NCI-H1417 treated with DMSO at 0.1 percent for 48 hours (cell line): ENCODE measurements at places on chromosomes 5 and 9.

DNA sequence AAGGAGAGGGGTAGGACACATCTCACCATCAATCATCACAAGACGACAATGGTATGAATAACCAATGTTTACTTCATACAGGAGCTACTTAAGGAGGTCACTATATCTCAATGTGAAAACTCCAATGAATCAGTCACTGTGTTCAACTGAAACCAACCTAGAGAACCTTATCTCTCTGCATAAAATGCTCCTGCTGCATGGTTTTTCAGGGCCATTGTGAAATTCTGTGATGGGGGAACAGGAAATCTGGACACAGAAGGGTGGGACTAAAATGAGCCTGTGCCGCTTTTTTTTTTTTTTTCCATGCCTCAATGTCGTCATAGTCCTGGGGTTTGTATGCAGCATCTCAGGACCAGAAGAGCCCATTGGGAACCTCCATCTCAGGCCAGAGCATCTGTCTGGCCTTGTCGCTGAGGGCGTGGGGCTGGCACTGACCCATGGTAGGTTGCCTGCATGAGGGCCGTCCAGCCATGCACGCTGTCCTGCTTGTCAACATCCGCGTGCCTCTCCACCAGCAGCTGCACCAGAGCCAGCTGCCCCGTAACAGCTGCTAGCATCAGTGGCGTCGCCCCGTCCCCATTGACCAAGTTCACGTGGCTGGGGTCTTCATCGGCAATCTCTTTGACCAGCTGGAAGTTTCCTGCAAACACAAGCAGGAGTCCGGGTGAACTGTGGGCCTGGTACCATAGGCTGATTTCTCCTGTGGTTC lies 12.7 kb downstream of the ANKS6 start:
- no peak for DNase-seq

DNA sequence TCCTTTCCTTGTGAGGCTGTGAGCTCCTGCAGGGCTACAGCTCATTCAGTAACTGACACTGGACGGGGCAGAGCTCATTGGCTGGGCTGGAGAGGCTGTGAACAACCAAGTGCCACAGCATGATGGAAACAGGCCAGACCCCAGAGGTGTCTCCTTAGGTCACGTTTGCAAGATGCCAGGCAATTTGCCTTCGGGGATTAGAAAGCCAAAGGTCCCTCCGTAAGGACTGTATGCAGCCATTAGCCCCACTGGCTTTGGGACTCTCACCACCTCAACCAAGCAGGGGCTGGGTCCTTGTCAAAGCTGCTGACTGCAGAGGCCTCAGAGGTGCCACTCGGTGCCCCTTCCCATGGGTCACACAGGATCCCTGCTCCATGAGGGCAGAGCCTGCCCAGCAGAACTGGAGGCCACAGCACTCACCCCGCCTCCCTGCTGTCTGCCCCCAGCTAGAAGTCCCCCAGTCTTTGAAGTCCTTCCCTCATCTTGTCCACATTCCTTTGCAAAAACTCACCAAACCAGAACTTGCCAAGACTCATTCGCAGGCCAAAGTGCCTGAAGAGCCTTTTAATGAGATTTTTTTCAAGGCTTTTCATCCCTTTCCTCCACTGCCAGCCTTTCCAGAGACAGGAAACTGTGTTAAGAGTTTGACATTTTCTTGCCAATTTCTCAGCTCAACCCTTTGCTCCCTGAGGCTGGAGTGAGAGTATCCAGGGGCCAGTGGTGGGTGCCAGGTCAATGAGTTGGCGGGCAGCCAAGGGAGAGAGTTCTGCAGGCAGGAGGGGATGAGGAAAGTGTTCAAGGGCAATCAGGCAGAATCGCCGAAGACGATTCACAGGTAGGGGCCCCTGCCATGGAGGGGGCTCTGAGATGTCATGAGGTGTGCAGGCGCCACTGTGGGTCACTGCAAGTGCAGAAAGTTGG lies 39.7 kb upstream of the SLC25A51 start:
- DNase-seq, result no peak

DNA sequence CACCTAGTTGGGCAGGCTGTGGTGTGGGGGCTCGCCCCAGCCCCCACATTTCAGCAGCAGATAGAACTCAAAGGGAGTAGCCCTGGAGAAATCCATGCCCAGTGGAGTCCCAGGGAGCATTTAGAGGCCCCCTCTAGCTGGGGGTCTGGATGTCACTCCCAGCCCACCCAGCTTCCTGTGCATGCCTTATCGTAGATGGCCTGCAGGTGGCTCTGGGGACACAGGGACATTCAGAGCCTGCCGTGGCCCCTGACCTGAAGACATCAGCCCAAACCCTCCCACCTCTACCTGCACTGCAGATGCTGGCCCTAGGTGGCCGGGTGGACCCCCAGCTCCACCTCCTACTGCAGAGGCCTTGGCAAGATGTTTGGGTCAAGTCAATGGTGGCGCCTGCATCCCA lies 49.0 kb upstream of the LMX1B start:
- DNase-seq, result no peak

DNA sequence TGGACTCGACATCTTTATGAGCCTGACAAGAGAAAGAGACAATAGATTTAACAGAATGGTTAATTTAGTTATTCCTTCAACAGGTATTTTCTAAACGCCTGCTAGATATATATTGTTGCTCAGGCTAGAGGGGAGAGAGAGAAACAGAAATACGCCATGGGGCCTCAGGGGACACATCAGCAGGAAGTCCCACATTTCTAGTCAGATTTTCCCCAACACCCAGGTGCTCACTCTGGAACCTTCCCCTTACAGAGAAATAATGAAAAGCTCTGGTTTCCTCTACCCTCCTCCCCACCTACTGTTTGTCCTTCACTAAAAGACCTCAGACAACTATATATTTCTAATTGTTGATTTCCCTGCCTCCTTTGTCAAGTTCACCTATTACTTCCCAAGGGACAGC lies 130.3 kb upstream of the TBC1D2 start:
- DNase-seq, result no peak

DNA sequence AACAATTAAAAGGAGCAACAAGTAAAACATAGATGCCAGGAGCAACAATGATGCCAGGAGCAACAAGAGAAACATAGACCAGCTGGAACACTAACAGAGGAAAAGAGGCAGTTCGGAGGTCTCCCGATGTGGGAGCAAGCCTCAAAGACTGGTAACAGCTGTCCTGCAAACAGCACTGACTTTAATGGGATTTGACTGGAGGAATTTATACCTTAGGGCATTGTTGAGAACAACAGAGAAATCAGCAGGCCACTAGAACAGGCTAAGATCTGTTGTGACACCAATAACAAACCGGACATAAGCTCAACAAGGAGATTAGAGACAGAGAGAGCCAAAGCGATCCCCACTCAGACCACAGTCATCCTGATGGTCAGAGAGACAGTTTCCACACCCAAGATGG lies 11.8 kb upstream of the SYK start:
- DNase-seq, result no peak

DNA sequence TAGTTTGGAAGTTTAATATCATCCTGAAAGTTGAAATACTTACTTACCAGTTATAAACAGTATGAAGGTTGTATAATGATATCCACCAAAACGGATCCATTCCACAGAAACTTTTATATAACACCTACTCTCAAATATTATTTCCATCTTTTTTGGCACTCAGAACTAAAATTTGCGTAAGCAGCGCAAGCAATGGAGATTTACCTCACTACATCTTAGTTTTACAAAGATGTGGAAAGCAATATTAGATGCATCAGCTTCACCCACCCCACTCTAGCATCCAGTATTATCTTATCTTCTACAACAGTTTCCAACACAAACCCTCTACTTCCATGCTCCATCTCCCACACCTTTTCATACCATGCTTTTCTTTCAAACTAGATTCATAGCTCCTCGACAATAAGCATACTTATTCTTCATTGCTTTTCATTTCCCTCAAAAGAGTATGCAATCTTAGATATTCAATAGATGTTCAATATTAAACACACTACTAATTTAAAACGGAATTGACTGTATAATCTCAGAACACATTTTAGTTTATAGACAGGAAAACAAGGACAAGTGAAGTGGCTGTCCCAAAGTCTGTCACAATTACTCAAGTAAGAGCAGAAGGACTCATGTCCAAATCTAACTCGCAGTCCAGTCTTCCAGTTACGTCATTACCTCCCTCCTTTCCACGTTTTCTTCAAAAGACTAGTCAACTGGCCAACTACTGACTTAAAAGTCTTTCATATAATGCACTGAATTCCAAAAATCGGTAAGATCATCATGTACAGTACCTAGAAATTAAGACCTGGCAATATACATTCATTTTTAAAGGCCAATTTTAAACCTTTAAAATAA lies 2.2 kb downstream of the PPP2CA start:
- no peak for DNase-seq

- DNase-seq, result no peak
Measured at GRCh38 chr9:38336341-38336740, 56.2 kb upstream of the ALDH1B1 start.

GRCh38 chr9:113148372-113148705 lies 2.5 kb upstream of the SLC31A2 start:
- no peak for DNase-seq

GRCh38 chr5:179180061-179180610 lies 120.0 kb downstream of the ZNF354C start:
- DNase-seq, result no peak

- DNase-seq, result no peak
Measured at GRCh38 chr5:133336121-133336968, 276.0 kb downstream of the FSTL4 start.

GRCh38 chr9:92294297-92294676 lies 790 bp upstream of the IARS1 start:
- peak; percentile 1 for DNase-seq

DNA sequence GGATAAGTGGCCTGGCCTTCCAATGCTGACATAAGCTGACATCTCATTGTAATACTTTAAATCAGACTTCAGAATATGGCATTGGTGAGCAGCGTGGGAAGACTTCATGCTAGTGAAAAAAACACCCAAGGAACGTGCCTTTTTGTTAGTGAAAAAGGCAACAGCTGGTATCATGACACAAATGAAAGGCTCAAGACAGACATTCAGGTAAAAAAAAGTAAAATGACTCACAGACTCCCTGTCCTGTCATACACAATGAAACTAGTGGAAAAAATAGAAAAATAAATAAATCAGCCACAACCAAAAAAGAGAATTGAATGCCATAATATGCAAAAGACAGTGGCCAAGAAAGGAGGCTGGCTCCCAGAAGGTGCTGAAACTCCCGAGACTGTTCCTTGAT lies 24.4 kb upstream of the PPP1R2B start:
- no peak for DNase-seq

- no peak for DNase-seq
Measured at GRCh38 chr5:180618829-180619562, 27.7 kb upstream of the SCGB3A1 start.

DNA sequence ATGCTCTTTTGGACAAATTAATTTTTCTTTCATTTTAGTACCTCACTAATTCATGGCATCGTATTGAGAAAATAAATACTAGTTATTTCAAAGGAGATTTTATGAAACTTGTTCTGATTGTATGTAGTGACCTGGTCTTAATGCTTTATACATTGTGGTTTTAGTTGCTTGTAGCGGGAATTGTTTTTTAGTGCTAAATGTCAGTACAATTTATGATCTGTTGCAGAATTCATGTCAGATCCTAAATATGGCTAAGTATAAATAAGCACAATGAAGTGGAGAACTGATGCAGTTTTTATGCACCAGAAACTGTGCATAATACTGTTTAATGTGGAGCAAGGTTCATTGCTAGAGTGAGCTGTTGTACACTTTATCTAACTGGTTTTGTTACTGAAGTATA lies 308.8 kb downstream of the PJA2 start:
- DNase-seq, result no peak

DNA sequence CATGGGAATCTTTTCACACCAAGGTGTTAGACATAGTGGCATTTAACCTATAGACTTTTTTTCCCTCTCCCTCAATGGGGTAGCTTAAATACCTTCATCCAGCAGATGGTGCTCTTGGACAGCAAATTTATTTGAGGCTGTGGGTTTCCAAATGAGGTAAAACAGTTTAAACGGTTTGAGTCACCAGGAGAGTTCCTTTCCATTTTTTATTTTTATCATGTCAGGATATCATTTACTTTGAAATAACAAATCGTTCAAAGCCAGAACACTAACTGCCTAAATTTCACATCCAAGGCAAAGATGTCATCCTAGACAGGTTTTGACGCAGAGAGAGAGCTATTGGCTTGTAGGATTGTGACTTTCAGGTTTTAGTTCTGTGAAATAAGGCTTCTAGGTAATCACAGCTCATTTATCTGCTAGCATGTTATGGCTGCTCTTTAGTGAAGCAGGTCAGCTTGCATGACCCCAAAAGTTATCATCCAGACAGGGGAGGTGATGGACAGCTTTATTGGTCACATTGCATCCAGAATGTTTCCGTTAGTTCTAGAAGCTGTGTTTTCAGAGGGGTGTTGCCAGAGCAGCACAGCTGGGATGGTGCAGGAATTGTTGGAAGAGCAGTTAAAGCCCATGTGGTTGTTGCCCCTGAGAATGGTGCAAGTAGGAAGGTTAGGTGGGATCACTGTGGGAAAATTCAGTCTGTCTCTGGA lies 69.8 kb downstream of the KDM4C start:
- peak; percentile 11 for DNase-seq

- DNase-seq, result no peak
Measured at GRCh38 chr9:95043826-95044225, 273.7 kb downstream of the FANCC start.
